Activated naive CD8-positive, alpha-beta T cell treated with anti-CD3 and anti-CD28 coated beads, Interleukin-2, amount 10 ng/mL, durations not matched to agents 7 days and 5 days (primary cell): ENCODE measurements at places on chromosomes 12 and 14.

GRCh38 chr12:89960011-89960507 lies 251.4 kb upstream of the ATP2B1 start:
- DNase-seq: no peak

DNA sequence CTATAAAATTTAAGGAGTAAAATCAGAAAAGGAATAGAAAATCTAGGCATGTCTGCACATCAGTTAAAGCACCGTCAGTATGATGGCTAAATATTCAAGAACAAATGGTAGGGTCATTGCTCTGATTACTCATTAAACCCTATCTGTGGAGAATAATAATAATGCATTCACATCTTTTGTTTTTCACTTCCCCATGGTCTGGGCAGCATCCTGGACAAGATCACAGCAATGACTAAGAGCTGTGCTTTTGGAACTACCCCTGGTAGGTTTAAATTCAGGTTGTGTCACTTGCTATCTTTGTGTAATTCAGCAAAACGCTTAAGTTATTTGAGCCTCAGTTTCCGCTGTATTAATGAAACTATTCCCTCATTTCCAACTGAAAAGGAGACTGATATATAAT lies 33.1 kb downstream of the C12orf42 start:
- no peak for DNase-seq

- no peak for DNase-seq
These were observed 94.9 kb downstream of the NAV3 start for GRCh38 chr12:77925536-77926108.

GRCh38 chr12:94435511-94435927 lies 24.1 kb downstream of the CEP83 start:
- no peak for DNase-seq

- DNase-seq: no peak
These were observed 2.6 kb downstream of the TMTC1 start for GRCh38 chr12:29781188-29781587.

GRCh38 chr12:111277570-111277969 lies 91.3 kb downstream of the PHETA1 start:
- DNase-seq: no peak

GRCh38 chr14:74647678-74648461 lies 35.8 kb upstream of the LTBP2 start:
- DNase-seq: no peak

- no peak for DNase-seq
These were observed 174.1 kb upstream of the RMST start for GRCh38 chr12:97288531-97288930.

DNA sequence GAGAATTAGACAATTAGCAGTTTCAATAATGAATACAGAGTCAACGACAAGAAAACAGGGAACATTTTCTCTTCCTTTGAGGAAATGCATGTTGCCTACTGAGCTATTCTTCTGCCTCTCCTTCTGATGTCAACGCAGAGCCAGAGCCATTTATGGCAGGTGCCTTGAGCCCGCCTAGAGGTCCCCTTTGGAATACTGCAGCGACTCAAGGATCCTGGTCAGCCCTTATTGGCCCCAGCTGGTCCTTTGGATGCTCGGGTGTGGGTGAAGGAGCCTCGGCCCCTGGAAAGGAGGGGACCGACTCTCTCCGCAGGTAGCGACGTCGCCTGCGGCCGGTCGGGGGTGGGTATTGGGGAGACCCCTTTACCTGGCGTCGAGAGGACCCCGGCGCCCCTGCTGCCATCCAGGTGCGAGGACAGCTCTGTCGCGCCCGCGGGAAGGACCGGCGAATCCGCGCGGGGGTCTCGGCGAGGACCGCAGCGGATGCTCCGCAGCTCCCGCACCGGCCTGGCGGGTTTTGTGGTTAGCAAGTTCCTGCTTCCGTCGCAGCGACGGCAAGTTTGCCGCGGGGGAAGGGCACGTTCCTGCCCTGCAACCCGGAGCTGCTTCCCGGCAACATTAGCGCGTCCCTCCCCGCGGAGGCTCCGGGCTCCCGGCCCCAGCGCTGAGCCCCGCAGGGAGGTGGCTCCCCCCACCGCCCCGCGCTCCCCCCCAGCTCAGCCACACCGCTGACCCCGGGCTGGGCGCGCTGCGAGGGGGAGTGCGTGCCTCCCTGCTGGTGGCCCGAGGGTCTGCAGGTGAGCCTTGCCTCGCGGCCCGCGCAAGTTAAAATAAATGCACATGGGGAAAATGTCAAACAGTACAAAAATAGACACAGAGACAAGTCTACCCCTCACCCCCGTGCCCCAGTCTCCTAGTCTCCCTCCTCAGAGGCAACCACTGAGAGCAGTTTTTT lies at the start of gene MANSC1:
Gene MANSC1, minus strand, starts transcription at position 532 of the 955 bp plus-strand sequence. CDS start 6,928 bp downstream, outside the sequence.
- peak; percentile 76 for DNase-seq

GRCh38 chr14:101992708-101993107 lies 28.3 kb downstream of the DYNC1H1 start:
- no peak for DNase-seq
